ENCODE measurements at places on chromosomes 2 and 18. TPM values are rescaled to one million over a fixed set of nuclear protein-coding genes. Genes with fewer than 3 reads are reported as not detected.

- H3K4me3 ChIP-seq: no peak overlapping the region
- DNase-seq: no peak
- H3K27me3 ChIP-seq: no peaks in the 10 kb centered on the region
- H3K4me1 ChIP-seq: no peaks in the 10 kb centered on the region
These were observed 345.7 kb upstream of the SPRED2 start for GRCh38 chr2:65778137-65778536.

Gene IGFBP5
- 68.9 TPM for total RNA-seq

Gene PGAP1
- 15.6 TPM for total RNA-seq

GRCh38 chr2:234823877-234824376 is 127.9 kb upstream of the SH3BP4 start:
- no peak overlapping the region for H3K27ac ChIP-seq
- no peak for DNase-seq
- H3K36me3 ChIP-seq: no peaks in the 10 kb centered on the region
- H3K27me3 ChIP-seq: no peaks in the 10 kb centered on the region
- no peak overlapping the region for H3K4me3 ChIP-seq
- H3K4me1 ChIP-seq: peaks cover 10% of the 10 kb centered on the region

Gene COLEC11
- total RNA-seq: 2.3 TPM

DNA sequence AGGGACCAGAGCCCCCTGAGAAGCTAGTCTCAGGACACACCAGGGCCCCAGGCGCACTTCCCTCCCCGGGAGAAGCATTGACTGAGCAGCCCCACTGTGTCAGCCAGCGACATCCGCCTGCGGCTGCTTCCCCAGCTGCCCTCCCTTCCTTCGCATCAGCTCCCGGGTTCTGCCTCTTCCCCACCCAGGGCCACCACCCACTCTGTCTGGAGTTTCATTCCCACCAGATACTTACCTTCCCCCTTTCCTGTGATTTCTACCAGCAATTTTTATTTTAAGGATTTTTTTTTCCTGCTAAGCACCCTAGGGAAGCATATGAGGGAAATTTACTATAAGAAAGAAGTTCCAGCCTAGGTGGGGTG is 99.2 kb downstream of the SMAD7 start:
- no peak for DNase-seq
- no peaks in the 10 kb centered on the region for H3K27me3 ChIP-seq

- no peaks in the 10 kb centered on the region for H3K27me3 ChIP-seq
- H3K36me3 ChIP-seq: no peaks in the 10 kb centered on the region
- no peak overlapping the region for H3K27ac ChIP-seq
- no peak for DNase-seq
These were observed 70.3 kb downstream of the KCNF1 start for GRCh38 chr2:10981941-10982431.

DNA sequence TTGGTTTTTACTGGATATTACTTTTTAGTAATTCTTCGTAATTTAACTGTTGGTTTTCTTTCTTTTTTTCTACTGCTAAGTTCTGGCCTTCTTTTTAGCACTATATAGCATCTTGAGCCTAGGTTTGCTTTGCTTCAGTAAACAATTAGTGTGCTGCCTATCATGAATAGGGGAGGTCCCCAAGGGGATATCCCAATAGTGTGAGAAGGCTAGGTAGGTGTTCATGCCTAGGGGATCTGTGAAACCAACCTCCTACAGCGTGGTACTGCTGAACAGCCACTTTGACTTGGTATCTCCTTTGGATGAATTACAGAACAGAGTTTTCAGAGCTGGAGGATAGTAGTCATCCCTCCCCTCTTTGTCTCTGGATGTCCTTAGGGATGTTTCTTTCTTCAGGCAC is 310.2 kb upstream of the HNMT start:
- no peaks in the 10 kb centered on the region for H3K4me1 ChIP-seq
- H3K27me3 ChIP-seq: no peaks in the 10 kb centered on the region
- no peak overlapping the region for H3K27ac ChIP-seq
- no peak overlapping the region for H3K4me3 ChIP-seq
- H3K36me3 ChIP-seq: no peaks in the 10 kb centered on the region

DNA sequence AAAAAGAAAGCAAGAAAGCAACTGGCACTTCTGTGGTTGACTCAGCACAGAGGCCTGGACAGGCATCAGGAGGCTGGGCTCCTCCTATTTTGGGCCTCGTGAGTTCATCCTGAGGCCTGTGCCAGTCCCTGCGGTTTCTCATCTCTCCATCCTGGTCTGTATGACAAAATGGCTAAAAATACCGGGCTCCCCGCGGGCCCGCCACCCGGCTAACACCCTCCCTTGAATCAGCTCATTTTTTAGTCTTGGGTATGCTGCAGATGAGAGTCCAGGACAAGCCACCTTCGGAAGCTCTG is 62.3 kb upstream of the YWHAQ start:
- DNase-seq: no peak
- no peaks in the 10 kb centered on the region for H3K4me1 ChIP-seq
- no peaks in the 10 kb centered on the region for H3K27me3 ChIP-seq

- H3K27me3 ChIP-seq: no peaks in the 10 kb centered on the region
- H3K36me3 ChIP-seq: peaks cover 4% of the 10 kb centered on the region
- no peaks in the 10 kb centered on the region for H3K4me1 ChIP-seq
- DNase-seq: no peak
- H3K4me3 ChIP-seq: no peak overlapping the region
- no peak overlapping the region for H3K27ac ChIP-seq
These were observed 20.1 kb downstream of the ZC3H6 start for GRCh38 chr2:112295407-112296078.

DNA sequence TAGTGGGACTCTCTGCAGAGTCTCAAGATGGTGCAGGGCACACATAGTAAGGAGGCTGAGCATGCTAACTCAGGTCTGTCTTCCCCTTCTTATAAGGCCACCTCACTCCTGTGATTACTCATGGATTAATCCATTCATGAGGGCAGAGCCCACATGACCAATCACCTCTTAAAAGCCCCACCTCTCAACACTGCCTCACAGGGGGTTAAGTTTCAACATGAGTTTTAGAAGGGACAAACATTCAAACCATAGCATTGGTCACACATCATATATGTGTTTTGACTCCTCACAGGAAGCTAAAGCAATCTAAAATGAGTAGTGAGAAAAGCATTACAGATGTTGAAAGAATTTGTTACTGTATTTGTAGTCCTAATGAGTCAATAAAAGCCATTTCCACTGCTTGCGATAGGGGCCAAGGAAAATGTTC is 57.5 kb downstream of the DTNA start:
- no peak for DNase-seq
- no peaks in the 10 kb centered on the region for H3K27me3 ChIP-seq
- no peaks in the 10 kb centered on the region for H3K36me3 ChIP-seq
- H3K4me3 ChIP-seq: no peak overlapping the region
- H3K4me1 ChIP-seq: peaks cover 4% of the 10 kb centered on the region

- DNase-seq: no peak
- no peaks in the 10 kb centered on the region for H3K27me3 ChIP-seq
- no peaks in the 10 kb centered on the region for H3K36me3 ChIP-seq
- H3K4me1 ChIP-seq: peaks cover 54% of the 10 kb centered on the region
- no peak overlapping the region for H3K4me3 ChIP-seq
These were observed 52.1 kb downstream of the CYRIA start for GRCh38 chr2:16613539-16614011.

GRCh38 chr2:164511738-164512137 is 109.5 kb downstream of the GRB14 start:
- no peaks in the 10 kb centered on the region for H3K36me3 ChIP-seq
- no peak for DNase-seq
- no peak overlapping the region for H3K4me3 ChIP-seq
- peaks cover 4% of the 10 kb centered on the region for H3K4me1 ChIP-seq
- H3K27me3 ChIP-seq: no peaks in the 10 kb centered on the region

Gene RUFY4
- not detected for total RNA-seq

Gene CYTIP
- total RNA-seq: 3.2 TPM

- no peak overlapping the region for H3K4me3 ChIP-seq
- H3K27me3 ChIP-seq: no peaks in the 10 kb centered on the region
- DNase-seq: no peak
- H3K27ac ChIP-seq: no peak overlapping the region
These were observed 1662.1 kb upstream of the NXPH2 start for GRCh38 chr2:140442319-140442718.

DNA sequence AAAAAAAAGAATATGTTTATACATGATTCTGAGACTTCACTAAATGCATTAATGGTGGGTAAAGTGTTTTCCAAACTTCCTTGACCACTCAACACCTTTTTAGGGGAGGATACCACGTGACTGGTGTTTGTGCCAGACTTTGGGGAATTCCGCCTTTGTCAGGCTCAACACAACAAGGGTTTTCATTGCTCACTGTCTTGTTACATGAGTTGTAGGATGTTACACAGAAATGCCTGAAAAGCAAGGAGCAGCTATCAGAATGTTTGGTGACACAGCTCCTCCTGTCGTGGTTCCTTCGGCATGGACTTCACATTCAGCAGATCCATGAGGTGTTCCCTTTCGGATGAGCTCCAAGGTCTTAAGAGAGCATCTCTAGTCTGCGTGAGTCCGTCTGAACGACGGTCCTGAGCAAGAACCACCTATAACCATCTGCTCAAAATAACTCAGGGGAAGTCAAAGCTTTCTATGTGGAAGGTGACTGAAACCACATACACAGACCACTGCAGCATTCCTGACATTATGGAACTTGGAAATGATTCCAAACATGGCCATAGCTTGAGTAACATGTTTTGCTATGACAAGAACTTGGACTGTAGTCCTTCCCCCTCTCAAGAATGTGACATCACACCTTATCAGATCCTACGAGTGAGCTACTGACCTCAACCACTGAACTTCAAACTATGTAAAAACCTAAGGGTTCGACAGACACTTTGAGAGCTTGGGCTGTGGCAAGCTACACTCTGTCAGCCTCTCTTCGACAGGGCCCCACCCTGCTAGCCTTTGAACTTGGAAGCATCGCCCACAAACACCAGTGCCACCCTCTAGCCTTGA is 57.5 kb downstream of the MCFD2 start:
- no peaks in the 10 kb centered on the region for H3K36me3 ChIP-seq
- H3K27ac ChIP-seq: no peak overlapping the region
- no peak overlapping the region for H3K4me3 ChIP-seq
- DNase-seq: no peak
- H3K27me3 ChIP-seq: no peaks in the 10 kb centered on the region

GRCh38 chr2:18611604-18612003 is 22.2 kb upstream of the NT5C1B start:
- H3K4me1 ChIP-seq: no peaks in the 10 kb centered on the region
- no peaks in the 10 kb centered on the region for H3K36me3 ChIP-seq
- H3K27ac ChIP-seq: no peak overlapping the region

GRCh38 chr2:220215785-220216184 is 588.4 kb downstream of the SLC4A3 start:
- no peak for DNase-seq
- peaks cover 11% of the 10 kb centered on the region for H3K4me1 ChIP-seq
- no peak overlapping the region for H3K4me3 ChIP-seq
- H3K27me3 ChIP-seq: no peaks in the 10 kb centered on the region
- no peaks in the 10 kb centered on the region for H3K36me3 ChIP-seq

Gene ADD2
- total RNA-seq: 0.42 TPM

Gene CRYGC
- total RNA-seq: not detected

DNA sequence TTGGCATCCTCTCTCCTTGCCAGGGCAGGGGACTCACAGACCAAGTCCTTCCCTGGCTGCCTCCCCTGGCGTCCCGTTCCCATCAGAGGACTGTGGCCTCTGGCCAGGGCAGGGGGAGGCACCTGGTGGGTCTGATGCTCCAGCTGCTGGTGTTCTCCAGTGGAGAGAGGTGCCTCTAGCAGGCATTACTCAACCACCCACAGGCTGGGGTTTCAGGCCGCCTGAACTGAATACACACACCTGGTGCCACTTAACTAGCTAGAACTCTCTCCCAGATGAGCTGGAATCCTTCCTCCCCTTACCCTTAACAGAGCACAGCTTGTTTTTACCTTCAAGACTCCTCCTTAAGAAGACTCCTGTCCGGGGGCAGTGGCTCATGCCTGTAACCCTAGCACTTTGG is 37.7 kb upstream of the CNGA3 start:
- H3K36me3 ChIP-seq: no peaks in the 10 kb centered on the region
- H3K27me3 ChIP-seq: peaks cover 11% of the 10 kb centered on the region
- H3K4me3 ChIP-seq: no peak overlapping the region

Gene SCN2A
- total RNA-seq: not detected

GRCh38 chr2:123448801-123449200 is 576.3 kb upstream of the CNTNAP5 start:
- H3K4me3 ChIP-seq: no peak overlapping the region
- H3K36me3 ChIP-seq: no peaks in the 10 kb centered on the region
- no peak for DNase-seq

Gene SLC9A4
- 0.53 TPM for total RNA-seq

DNA sequence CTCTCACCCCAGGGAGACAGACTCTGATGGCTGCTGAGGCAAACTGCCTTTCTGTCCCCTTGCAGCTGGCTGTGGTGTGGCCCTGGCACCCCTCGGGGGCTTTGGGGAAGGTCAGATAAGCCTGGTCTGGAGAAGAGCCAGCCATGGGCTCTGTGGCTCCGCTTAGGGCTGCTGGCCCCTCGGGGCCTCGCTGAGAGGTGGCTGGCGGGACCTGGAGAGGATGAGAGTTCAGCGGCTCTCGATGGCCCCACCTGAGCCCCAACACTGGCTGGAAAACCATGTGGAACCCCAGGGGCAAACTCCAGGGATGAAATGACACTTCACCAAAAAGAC is 56.1 kb upstream of the ASAP2 start:
- H3K27ac ChIP-seq: no peak overlapping the region
- no peaks in the 10 kb centered on the region for H3K36me3 ChIP-seq
- no peak for DNase-seq
- H3K4me1 ChIP-seq: peaks cover 18% of the 10 kb centered on the region
- no peak overlapping the region for H3K4me3 ChIP-seq

GRCh38 chr2:31049916-31050588 is 88.2 kb downstream of the GALNT14 start:
- no peak overlapping the region for H3K27ac ChIP-seq
- H3K27me3 ChIP-seq: no peaks in the 10 kb centered on the region
- no peak overlapping the region for H3K4me3 ChIP-seq
- DNase-seq: no peak
- H3K36me3 ChIP-seq: no peaks in the 10 kb centered on the region

- no peaks in the 10 kb centered on the region for H3K4me1 ChIP-seq
- no peak overlapping the region for H3K27ac ChIP-seq
- DNase-seq: no peak
- H3K36me3 ChIP-seq: no peaks in the 10 kb centered on the region
- H3K27me3 ChIP-seq: no peaks in the 10 kb centered on the region
These were observed 17.8 kb upstream of the KLHL30 start for GRCh38 chr2:238120463-238121298.

DNA sequence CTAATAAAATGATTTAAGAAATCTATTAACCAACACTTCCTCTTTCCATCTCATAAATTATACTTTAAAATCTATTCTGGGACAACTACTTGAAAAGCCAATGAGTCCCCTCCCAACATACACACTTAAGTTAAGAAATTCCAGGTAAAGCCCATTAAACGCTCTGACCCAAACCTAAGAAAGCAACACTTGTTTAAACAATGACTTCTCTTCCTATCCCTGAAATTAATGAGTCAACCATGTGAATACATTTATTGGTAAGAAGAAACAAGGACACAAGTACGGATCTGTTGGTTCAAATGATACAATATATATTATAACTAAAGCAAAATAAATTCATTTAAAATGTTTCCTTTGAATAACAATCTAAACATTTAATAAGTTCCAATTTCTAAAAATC is 279.4 kb downstream of the ERBB4 start:
- H3K4me1 ChIP-seq: no peaks in the 10 kb centered on the region
- no peak for DNase-seq
- H3K4me3 ChIP-seq: no peak overlapping the region
- H3K36me3 ChIP-seq: no peaks in the 10 kb centered on the region

Gene GAREM1
- total RNA-seq: 18.2 TPM

GRCh38 chr2:63465633-63466032 is 122.6 kb downstream of the WDPCP start:
- no peaks in the 10 kb centered on the region for H3K36me3 ChIP-seq
- no peak overlapping the region for H3K27ac ChIP-seq
- no peaks in the 10 kb centered on the region for H3K4me1 ChIP-seq
- no peak for DNase-seq

Gene SP100
- total RNA-seq: 69.0 TPM

All from esophagus squamous epithelium (tissue), 5 donors.